ENCODE measurements at places on chromosomes 6 and 20.

DNA sequence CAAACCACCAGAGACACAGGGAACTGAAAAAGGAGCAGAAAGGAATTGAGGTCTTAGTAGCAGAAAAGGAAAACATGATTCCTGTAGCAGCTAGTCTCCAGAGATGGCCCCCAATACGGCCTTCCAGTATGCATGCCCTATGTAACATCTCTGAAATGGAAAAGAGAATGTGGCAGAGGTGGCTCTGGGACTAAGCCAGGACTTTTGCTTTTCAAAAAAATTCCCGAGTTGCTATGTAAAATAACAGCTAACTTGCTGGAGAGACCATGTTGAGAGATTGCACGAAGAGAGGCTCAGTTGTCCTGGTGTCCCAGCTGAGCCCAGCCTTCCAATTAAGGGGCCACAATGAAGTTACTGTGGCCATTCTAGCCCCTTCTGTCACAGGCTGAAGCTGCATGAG, 27.7 kb downstream of the IL20RA start:
- DNase-seq, result no peak

DNA sequence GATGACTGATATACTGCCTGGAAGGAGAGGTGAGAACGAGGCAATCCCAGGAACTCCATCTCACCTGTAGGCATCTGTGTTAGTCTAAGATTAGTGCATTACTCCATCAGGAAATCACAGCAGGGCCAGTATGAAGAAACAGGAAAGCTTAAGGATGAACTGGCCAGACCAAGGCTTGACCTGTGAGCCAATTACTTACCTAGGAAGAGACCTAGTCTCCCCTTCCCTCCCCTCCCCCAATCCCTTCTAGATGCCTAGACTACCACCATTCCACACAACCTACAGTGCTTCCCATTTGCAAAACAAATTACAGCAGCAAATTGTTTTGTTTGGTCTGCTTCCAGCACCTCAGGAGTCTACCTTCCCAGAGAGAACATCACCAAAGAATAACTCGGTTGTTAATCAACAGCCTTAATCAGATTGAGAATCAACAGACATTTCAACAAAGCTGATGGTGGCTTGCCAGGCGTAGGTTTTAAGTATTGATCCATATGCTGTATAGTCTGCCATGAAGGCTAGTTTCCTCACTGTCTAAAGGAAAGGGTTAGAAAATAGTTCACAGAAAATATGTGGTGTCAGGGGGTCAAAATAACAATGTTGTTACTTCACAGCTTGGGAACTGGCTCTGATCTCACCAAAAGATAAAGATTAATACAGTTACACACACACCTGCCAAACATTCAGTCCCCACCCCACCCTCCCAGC, 10.1 kb downstream of the PKHD1 start:
- no peak for DNase-seq

GRCh38 chr6:52515219-52515960, 61.5 kb downstream of the TRAM2 start:
- no peak for DNase-seq

DNA sequence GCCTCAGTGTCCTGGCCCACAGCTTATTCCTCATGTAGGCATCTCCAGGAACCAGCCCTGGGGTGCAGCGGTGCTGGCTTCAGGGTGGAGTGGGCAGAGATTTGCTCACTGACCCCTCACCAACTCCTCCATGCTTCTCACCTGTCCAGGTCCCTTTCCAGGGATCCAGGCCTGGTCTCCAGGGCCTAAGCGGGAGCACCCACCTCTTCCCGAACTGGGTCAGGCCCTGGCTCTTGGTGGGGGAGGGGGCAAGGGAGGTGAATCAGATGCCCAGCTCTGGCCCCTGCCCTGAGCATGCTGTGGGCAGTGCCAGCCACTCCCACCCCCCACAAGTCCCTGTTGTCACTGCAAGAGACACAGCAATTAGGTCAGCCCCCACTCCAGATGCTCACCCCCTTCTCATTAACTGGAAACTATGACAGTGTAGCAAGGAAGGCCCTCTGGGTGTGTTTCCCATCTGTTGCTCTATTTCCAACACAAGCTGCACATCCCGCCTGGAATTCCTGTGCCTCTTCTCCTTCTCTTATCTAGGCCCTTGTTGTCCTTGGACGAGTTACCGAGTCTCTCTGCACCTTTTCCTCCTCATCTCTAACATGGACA, 37.0 kb downstream of the MDFI start:
- DNase-seq, result no peak

GRCh38 chr6:117728626-117729025, 53.4 kb downstream of the NUS1 start:
- no peak for DNase-seq

GRCh38 chr6:128487055-128487454, 33.3 kb downstream of the PTPRK start:
- DNase-seq, result no peak

Measured in HT1080 (cell line).